ENCODE measurements at places on chromosomes 7 and 10. TPM values are rescaled to one million over a fixed set of nuclear protein-coding genes. Genes with fewer than 3 reads are reported as not detected.
A peak's percentile ranks its signal among the peaks of the same experiment; 100 is the strongest.

DNA sequence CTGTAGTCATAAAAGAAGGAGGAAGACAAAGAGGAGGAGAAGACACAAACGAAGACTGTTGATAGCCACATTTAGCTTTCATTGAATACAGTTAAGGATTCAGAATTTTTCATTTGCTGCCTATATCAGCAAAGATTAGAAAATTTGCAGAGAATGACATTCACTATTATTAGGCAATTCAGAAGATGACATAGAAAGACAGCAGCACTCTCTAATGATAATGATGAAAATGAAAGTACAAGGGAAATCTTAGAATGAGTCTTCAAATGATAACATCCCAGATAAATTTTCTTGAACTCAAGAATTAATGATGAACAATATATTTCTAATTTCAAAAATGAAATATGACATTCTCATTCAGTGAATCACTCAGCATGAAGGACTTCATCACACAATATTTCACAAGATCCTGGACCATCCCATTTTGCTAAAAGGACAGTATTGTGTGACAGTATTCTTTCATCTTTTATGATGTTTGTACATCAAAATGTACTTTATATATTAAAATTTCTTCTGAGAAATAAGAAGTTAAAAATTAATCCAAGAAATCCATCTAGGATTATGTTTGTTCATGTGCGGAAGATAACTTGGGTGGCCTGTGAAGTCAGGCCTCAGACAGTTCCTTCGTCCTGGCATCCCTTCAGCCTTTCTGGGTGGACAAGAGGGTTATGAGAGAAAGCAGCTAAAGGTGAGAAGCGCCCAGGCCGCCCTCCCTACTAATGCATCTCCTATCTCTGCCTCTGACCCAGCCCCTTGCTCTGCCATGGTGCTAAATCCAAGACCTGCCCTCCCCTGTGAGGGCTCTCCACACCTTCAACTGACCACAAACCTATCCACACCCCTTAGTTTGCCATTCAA lies 47.4 kb upstream of the CAMK2B start:
- no peaks in the 10 kb centered on the region for H3K36me3 ChIP-seq
- no peaks in the 10 kb centered on the region for H3K27me3 ChIP-seq
- H3K4me3 ChIP-seq, result no peak overlapping the region
- no peak for DNase-seq
- no peaks in the 10 kb centered on the region for H3K4me1 ChIP-seq
- H3K27ac ChIP-seq, result no peak overlapping the region

DNA sequence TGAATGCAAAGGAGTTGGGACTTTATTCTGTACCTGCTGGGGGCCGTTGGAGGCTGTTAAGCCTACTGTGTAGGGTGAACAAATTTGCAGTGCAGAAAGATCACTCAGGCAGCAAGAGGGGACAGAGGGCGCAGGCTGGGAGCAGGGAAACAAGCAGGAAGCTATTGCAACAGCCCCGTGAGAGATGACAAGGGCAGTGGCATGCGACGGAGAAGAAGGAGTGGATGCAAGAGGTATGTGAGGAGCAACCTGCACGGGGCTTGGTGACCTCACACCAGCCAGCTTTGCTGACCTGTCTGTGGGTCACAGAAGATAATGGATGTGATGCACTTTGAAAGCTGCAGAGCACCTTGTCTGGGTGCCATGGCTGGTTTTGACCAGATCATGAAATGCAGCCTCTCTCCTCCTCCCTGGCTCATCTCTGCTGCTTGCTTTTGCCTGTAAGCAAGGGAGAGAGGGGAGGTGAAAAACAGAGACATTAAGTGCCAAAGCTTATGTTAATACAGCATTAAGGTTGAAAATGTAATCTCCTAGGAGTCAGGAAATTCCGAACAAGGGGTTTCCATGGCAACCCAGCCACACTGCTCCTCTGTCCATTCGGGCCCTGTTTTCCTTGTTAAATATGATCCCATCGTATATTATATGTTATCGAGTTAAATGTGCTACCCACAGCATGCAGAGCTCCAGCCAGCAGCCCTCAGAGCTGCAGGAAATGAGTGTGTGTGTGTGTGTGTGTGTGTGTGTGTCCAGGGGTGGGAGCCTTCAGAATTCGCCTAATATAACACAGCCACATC lies 314.3 kb upstream of the ZMIZ1 start:
- H3K4me1 ChIP-seq, result peaks cover 12% of the 10 kb centered on the region
- no peaks in the 10 kb centered on the region for H3K27me3 ChIP-seq

RPEL1 gene
- total RNA-seq, result not detected

- H3K4me1 ChIP-seq, result peaks cover 73% of the 10 kb centered on the region
- no peak overlapping the region for H3K4me3 ChIP-seq
- no peaks in the 10 kb centered on the region for H3K27me3 ChIP-seq
- no peak for DNase-seq
- no peak overlapping the region for H3K27ac ChIP-seq
- H3K36me3 ChIP-seq, result no peaks in the 10 kb centered on the region
Measured at GRCh38 chr7:101939136-101939695, 121.8 kb downstream of the CUX1 start.

- H3K27me3 ChIP-seq, result peaks cover 13% of the 10 kb centered on the region
- H3K4me3 ChIP-seq, result no peak overlapping the region
- no peak for DNase-seq
- H3K27ac ChIP-seq, result no peak overlapping the region
- H3K36me3 ChIP-seq, result no peaks in the 10 kb centered on the region
Measured at GRCh38 chr7:154907651-154908620, 95.0 kb downstream of the PAXIP1 start.

- no peak for DNase-seq
- peaks cover 33% of the 10 kb centered on the region for H3K4me1 ChIP-seq
- H3K36me3 ChIP-seq, result no peaks in the 10 kb centered on the region
- H3K27me3 ChIP-seq, result no peaks in the 10 kb centered on the region
- peak overlapping the region; percentile 73 for H3K27ac ChIP-seq
Measured at GRCh38 chr7:141737118-141737835, 881 bp upstream of the SSBP1 start.

DNA sequence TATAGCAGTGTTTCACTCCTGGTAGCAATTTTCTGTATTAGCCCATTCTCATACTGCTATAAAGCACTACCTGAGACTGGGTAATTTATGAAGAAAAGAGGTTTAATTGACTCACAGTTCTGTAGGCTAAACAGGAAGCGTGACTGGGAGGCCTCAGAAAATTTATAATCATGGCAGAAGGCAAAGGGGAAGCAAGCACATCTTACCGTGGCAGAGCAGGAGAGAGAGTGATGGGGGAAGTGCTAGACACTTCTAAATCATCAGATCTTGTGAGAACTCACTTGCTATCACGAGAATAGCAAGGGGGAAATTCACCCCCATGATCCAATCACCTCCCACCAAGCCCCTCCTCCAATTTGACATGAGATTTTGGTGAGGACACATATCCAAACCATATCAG lies 131.6 kb upstream of the EFCAB10 start:
- no peak for DNase-seq
- no peaks in the 10 kb centered on the region for H3K27me3 ChIP-seq
- H3K4me1 ChIP-seq, result peaks cover 35% of the 10 kb centered on the region
- H3K4me3 ChIP-seq, result no peak overlapping the region
- H3K27ac ChIP-seq, result no peak overlapping the region

GRCh38 chr10:95742962-95743535 lies 12.9 kb upstream of the ENTPD1 start:
- no peaks in the 10 kb centered on the region for H3K27me3 ChIP-seq
- no peak for DNase-seq
- no peaks in the 10 kb centered on the region for H3K36me3 ChIP-seq
- H3K27ac ChIP-seq, result peak overlapping the region; percentile 84
- H3K4me1 ChIP-seq, result peaks cover 34% of the 10 kb centered on the region
- H3K4me3 ChIP-seq, result no peak overlapping the region

PILRA gene
- 12.4 TPM for total RNA-seq

GRCh38 chr7:93938293-93938692 lies 16.8 kb downstream of the GNG11 start:
- H3K27ac ChIP-seq, result no peak overlapping the region
- no peaks in the 10 kb centered on the region for H3K27me3 ChIP-seq
- no peak overlapping the region for H3K4me3 ChIP-seq
- no peaks in the 10 kb centered on the region for H3K36me3 ChIP-seq
- no peaks in the 10 kb centered on the region for H3K4me1 ChIP-seq
- DNase-seq, result no peak

DNA sequence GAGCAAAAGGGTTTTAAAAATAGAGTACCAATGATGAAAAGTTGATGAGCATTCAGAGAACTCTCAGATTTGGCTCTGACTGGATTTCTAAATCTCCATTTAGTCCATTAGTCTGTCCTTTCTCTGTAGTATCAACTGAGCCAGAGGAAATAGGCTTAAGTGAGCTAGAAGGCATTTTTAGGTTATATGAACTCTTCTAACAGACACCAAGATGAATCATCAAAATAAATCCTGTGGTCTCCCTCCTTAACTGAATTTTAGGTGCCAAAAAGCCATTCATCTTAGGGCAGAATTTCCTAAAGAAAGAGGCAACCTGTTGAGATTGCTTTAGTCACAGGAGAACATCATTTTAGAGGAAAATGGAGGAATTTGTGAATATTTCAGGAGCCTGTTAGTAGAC lies 305.1 kb downstream of the AUTS2 start:
- no peaks in the 10 kb centered on the region for H3K27me3 ChIP-seq
- no peak overlapping the region for H3K4me3 ChIP-seq
- no peak for DNase-seq

- no peaks in the 10 kb centered on the region for H3K36me3 ChIP-seq
- DNase-seq, result no peak
- H3K27ac ChIP-seq, result no peak overlapping the region
- no peak overlapping the region for H3K4me3 ChIP-seq
- H3K4me1 ChIP-seq, result peaks cover 6% of the 10 kb centered on the region
Measured at GRCh38 chr7:101536232-101536631, 92.9 kb downstream of the MYL10 start.

DNA sequence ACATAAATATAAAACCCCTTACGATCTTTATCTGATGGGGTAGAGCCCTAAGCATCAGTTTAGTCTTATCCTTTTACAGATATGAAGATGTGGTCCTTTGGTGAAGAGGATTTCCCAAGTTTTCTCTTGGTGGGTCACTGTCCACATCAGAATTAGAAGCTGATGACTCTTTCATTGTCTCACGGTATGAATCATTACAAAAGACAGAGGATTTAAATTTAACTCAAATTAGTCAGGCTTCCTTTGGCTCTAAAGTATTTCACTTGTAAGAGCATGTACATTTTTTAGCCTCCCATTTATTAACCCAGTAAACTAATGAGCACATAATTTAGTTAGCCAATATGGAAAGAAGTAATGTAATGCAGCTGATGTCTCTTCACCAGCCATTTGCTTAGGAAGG lies 49.9 kb upstream of the TMEM26 start:
- no peak overlapping the region for H3K27ac ChIP-seq
- H3K27me3 ChIP-seq, result no peaks in the 10 kb centered on the region
- no peak for DNase-seq
- H3K36me3 ChIP-seq, result no peaks in the 10 kb centered on the region

- peaks cover 7% of the 10 kb centered on the region for H3K4me1 ChIP-seq
- H3K27me3 ChIP-seq, result no peaks in the 10 kb centered on the region
- no peak overlapping the region for H3K4me3 ChIP-seq
- no peak for DNase-seq
- no peak overlapping the region for H3K27ac ChIP-seq
- no peaks in the 10 kb centered on the region for H3K36me3 ChIP-seq
Measured at GRCh38 chr10:132642732-132643008, 105.1 kb downstream of the INPP5A start.

- no peak overlapping the region for H3K27ac ChIP-seq
- peaks cover 56% of the 10 kb centered on the region for H3K36me3 ChIP-seq
- H3K27me3 ChIP-seq, result no peaks in the 10 kb centered on the region
- DNase-seq, result peak; percentile 21
Measured at GRCh38 chr7:149202831-149203231, 7.5 kb downstream of the ZNF282 start.

GRCh38 chr10:97498841-97499560 lies at the start of gene UBTD1:
UBTD1 (plus strand) TSS chr10:97498924; CDS start chr10:97499204, 280 bp downstream.
- H3K27me3 ChIP-seq, result no peaks in the 10 kb centered on the region
- H3K27ac ChIP-seq, result peak within 1 kb of the TSS; percentile 92
- no peaks in the 10 kb centered on the region for H3K36me3 ChIP-seq
- H3K4me3 ChIP-seq, result peak within 1 kb of the TSS; percentile 77

All from heart right ventricle (tissue), 16 donors.